ENCODE measurements at places on chromosomes 5 and 9.

GRCh38 chr5:16792598-16793275 is 143.4 kb downstream of the MYO10 start:
- no peak for DNase-seq

DNA sequence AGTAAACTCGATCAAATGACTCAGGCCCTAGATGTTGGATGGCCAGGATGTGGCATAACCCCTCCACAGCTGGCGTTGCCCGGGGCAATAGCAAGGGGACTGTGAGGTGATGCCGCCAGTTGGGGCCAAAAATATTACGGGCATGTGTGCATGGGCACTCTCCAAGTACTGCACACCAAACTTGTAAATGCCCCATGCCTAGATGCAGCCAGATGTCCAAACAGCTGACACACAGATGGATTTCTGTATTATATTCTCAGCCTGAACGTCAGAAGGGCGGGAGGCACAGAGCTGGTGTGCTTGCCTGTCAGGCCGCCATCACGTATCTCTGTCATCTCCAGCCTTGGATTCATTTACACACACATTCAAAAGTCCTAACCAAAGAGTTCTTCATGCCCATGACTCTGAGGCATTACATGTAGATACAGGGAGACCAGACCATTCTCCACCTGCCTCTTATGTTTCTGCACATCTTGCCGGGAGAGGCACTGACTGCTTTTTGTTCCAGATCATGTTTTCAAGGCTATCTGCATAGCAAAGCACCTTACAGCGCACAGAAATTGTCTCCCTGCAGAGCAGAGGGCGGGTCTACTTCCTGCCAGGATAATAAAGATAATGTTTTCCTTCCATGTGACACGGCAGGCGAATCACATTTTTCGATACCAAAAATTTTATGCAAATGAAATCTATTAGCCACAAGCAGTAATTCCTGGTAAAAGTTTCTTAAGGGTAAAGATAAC is 200.9 kb upstream of the ADAMTS16 start:
- no peak for DNase-seq

GRCh38 chr9:120383611-120383998 is 196.4 kb downstream of the CDK5RAP2 start:
- DNase-seq, result no peak

DNA sequence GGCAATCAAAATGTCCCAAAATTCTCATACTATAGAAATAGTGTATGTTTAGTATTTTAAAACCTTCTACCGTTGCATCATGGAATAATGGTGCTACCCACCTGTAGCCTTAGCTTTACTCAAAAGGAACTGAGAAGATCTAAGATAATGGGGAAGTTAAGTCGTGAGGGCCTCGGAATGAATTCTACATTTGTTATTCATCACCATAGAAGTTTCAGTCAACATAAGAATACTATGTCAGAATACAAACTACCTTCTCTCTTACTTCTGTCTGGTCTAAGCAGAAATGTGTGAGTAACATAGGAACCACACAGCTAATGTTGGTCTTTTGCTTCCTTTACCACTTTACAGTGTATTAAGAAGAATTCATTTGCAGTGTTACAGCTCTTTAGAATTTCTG is 43.2 kb downstream of the RFK start:
- DNase-seq, result no peak

GRCh38 chr5:176639208-176639607 is 8.1 kb upstream of the TSPAN17 start:
- DNase-seq, result no peak

GRCh38 chr5:38189081-38189504 is 69.3 kb upstream of the EGFLAM start:
- no peak for DNase-seq

DNA sequence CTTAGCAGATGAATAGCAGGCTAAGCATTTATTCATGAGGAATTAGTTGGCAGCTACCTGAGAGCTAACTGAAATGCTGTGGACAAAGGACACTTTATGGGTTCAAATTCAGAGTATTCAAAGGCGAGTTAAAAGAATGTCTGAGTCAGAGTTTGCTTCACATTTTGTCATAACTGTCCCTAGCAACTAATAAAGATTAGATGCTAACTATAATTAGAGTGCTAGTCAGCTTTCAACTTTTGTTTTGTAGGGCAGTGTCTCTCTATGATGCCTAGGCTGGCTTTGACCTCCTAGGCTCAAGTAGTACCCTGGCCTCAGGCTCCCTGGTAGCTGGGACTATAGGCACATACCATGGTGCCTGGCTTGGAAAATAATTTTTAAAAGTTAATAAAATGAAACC is 4.6 kb downstream of the SMC5 start:
- no peak for DNase-seq

DNA sequence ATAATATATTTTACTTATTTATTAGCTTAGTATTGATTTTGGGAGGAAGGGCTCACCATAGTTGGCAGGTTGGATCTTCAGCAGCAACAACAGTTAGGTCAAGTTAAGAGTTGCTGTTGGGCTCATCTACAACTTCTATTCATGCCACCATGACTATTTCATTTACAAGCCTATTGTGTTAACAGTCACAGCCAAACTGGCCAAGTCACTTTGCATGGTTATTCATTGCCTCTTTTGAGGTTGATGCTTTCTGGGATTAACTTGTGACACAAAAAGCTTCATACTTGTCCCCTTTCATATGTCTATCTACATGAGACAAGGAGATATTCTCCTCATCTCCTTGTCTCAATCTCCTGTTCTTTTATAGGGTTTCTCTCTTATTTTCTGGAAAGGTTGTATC is 98.3 kb downstream of the WDR70 start:
- no peak for DNase-seq

DNA sequence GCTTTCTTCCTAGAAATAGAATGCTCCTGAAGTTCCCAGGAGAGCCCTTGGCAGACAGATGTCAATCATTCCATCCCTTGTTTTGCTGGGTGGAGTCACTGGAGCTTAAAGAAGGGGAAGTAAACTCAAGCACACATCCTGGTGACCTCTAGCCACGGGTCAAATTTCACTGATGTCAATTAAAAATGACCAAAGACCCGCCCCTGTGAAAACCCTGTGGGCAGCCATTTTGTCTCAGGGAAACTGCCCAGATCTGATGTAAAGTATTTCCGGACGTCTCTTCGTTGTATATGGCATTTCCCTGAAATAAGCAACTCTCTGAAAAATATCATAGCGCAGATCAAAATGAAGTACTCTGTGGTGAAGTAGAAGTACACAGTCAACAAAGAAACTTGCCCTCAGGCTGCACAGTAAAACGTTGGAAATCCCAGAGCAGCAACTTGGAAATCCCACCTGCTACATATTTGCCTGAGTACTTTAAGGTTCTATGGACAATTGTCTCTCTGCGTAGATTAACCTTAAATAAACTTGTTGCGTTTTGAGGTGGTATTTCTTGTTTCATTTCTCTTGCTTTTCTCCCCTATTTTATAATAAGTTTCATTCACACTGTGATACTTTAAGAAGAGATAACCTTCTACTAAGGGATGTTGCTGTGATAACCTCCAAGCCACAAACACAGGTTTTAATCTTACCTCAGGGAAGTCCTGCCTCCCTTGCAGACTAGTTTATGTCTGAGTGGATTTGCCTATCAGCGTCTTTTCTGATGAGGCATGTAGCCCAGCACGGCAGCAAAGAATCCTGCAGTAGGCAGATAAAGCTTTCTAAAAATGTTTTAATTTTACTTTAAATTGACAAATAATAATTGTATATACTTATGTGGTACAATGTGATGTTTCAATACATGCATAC is 60.9 kb upstream of the PIP5K1B start:
- DNase-seq, result no peak

- no peak for DNase-seq
Observed at GRCh38 chr5:73189871-73190376, 16.9 kb downstream of the TMEM174 start.

DNA sequence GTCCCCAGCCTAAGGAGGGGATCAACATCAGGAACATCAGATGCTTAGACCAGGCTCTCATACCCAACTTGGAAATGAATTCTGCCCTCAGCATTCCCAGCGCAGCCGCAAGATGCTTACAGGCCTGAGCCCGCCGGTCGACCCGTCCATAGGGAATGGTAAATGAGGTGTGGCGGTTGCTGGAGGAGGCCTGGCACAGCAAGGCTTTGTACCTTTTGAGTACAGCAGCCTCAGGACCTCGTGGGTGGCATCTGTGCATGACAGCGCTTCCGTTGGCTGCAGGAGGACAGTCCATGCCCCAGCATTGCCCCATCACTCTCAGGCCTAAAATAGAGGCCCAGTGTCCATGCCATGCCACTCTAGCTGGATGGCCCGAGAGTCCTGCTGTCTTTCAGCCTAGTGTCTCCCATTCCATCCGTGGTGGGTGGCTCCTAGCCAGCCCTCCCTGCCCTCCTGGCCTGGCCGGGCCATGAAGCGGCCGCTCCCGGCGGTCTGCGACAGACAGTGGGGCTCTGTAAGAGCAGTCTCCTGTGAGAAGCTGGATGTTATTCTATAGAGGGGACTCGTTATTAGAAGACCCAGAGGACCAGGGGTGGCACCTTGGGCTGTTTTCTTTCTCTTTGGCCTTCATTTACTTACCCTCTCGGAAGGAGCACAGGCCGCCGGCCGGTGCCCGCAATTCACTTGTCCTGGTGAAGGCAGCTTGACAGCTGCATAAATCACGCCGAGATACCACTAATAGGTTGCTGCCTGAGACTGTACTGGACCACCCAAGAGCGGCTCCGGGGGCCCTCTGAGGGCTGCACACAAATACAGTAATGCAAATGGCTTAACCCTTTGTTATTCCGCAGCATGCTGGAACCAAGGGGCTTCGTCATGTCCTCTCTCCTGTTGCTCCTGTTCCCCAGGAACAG is 223.5 kb upstream of the TUT7 start:
- no peak for DNase-seq

DNA sequence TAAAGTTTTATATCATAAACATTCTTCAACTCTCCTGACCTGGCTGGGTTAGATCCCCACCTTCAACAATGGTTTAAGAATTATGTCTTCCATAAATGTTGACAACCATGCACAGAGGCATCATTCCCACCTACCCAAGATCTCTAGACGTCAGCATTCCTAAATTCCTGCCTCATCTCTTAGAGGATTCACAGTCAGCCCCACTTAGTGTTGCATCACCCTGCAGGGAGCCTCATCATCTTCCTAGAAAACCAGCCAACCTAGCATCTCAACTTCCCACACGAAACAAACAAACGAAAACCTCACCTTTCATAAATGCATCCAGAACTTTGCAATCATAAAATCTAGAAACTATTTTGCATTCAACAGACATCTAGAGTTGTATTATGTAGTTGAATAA is 816.1 kb upstream of the C9orf72 start:
- no peak for DNase-seq

DNA sequence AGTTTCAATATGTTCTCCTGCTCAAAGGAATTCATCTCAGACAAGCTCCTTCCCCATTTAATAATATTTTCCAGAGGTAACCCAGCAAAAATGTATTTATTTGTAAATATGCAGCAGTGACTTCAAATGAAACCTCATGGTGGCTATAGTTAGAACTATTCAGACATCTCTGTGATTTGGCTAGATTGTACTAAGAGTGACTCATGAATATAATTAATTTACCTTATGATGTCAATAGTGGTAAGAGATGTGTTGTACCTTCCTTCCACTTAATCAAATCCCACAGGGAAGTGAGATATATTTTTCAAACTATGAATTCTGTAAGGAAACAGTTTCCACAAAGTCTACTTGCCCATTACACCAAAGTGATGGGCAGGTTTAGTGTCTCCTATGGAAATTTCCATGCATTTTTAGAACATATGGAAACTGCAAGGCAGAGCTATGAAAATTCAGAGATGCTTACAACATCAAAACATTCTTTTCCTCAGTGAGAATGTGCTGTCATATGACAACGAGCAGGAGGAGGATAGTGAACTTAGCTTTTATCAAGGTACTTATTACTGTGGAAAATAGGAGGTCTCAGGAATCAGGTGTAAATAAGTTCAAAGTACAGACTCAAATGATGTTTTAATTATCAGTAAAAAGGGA is 34.0 kb upstream of the SPDL1 start:
- no peak for DNase-seq

- no peak for DNase-seq
Observed at GRCh38 chr9:87069690-87070089, 122.4 kb upstream of the GAS1 start.

GRCh38 chr9:137461663-137462395 is 2.7 kb upstream of the NSMF start:
- peak; percentile 39 for DNase-seq

GRCh38 chr9:126164796-126165525 is 161.7 kb upstream of the MVB12B start:
- DNase-seq, result no peak

DNA sequence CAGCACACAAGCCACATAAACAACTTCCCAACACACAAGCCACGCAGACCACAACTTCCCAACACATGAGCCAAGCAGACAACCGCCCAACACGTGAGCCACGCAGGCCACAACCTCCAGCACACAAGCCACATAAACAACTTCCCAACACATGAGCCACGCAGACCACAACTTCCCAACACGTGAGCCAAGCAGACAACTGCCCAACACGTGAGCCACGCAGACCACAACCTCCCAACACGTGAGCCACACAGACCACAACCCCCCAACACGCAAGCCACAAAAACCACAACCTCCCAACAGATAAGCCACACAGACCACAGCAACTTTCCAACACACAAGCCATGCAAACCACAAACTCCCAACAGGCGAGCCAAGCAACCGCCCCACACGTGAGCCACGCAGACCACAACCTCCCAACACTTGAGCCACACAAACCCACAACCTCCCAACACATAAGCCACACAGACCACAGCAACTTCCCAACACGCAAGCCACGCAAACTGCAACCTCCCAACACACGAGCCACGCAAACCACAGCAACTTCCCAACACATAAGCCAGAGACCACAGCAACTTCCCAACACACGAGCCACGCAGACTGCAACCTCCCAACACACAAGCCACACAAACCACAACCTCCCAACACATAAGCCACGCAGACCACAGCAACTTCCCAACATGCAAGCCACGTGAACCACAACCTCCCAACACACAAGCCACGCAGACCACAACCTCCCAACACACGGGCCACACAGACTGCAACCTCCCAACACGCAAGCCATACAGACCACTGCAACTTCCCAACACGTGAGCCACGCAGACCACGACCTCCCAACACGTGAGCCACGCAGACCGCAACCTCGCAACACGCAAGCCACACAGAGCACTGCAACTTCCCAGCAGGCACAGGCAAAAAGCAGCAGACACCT is 10.1 kb downstream of the BRD9 start:
- DNase-seq, result no peak

- no peak for DNase-seq
Observed at GRCh38 chr5:179454356-179454755, 96.0 kb upstream of the RUFY1 start.

GRCh38 chr5:132677682-132678400 is 4.1 kb downstream of the IL4 start:
- DNase-seq, result no peak

Measured in stimulated activated CD4-positive, alpha-beta T cell treated with anti-CD3 and anti-CD28 coated beads, Interleukin-15, amount 100 ng/mL, for 1 hour (primary cell).